SHP77 treated with DMSO at 0.1 percent for 48 hours (cell line): ENCODE measurements at places on chromosomes 12 and 14.
A peak's percentile ranks its signal among the peaks of the same experiment; 100 is the strongest.

DNA sequence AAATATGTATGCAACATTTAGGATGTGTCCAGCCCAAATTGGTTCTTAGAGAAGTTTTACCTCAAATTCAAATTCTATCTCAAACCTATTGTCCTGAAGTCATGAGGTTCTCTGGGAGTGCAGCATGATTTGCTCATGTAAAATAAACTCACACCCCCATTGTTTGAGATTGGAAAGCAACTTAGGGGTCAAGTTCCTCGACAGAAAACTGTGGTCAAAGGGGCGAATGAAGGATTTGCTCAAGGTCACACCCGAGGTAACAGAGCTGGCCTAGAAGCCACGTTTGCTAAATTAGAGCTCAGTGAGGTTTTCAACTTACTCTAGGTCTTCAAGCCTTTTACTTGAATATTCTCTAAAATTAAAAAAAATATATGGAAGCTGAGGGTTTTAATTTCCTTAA lies 197.7 kb upstream of the GZMB start:
- no peak for DNase-seq

DNA sequence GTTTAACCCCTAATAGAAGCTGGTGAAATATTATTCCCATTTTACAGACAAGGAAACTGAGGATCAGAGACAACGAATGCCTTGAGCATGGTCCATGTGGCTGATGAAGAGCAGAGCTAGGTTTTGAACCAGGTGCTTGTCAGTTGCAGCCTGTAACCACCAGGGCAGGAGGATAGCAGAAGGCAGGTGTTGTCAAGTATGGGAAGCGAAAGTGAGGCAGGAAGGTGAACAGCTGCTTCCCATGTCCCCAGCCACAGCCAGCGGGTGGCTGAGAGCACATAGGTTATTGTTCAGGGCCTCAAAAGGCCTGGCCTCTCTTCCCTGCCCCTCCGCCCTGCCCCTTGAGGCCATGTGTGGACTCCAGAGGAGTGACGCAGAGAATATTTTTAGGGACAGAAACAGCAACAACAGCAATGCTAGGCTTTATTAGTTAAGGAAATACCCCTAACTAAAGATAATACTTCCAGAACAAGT lies 39.6 kb downstream of the IQSEC3 start:
- DNase-seq, result peak; percentile 59

DNA sequence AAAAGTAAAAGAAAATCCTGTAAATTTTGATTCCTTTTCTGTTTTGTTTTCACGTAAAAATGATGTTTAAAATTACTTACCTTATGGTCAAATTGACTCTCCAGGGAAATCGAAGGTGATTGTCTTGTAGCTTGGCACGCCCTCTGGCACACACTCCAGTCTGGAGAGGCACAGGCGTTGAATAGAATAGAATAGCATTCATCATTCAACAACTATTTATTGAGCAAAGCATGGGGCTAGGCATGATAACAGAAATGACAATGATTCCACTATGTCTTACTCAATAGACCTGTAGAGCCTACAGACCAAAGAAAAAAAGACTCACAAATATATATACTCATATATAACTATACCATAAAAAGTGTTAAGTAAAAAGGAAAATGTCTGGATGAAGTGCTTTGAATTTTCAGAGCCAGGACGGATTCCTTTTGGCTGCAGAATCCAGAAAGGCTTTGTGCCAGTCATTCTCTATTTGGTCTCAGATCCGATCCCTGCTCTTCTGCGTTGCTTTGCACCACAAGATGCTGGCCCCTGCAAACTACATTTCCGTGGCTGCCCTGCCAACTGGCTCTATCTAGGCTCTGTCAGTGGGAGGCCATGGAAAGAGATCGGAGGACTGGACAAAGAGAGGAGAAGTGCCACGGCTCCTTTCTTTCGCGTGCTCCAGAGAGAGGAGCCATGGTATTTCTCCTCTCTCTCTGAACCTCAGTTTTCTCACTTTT lies 231.8 kb downstream of the CRADD start:
- DNase-seq, result no peak

GRCh38 chr14:55518391-55518790 lies 61.6 kb upstream of the KTN1 start:
- no peak for DNase-seq

DNA sequence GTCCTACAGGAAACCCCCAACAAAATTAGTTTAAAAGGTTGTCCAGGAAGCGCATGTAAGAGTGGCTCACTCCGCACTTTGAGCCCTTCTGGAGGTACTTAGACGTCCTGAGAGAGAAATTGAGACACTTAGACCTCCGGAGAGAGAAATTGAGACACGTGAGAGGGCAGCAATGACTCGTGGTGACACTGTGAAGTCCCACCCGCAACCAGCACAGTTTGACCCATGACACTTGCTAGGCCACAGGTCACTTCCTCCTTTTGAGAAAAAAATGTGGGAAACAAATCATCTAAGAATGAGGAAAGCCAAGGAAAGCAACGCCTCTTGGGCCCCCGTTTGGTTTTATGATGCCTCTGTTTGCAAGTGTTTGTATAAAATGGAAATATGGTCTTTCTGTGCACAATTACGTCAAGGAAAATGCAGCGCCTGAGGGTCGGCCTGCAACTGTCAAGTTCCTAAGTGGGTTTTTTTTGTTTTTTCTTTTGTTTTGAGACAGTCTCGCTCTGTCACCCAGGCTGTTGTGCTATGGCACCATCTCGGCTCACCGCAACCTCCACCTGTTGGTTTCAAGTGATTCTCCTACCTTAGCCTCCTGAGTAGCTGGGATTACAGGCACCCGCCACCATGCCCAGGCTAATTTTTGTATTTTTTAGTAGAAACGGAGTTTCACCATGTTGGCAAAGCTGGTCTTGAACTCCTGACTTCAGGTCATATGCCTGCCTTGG lies 13.6 kb upstream of the CDCA4 start:
- DNase-seq, result no peak

GRCh38 chr12:58888131-58888783 lies 32.0 kb downstream of the LRIG3 start:
- no peak for DNase-seq

DNA sequence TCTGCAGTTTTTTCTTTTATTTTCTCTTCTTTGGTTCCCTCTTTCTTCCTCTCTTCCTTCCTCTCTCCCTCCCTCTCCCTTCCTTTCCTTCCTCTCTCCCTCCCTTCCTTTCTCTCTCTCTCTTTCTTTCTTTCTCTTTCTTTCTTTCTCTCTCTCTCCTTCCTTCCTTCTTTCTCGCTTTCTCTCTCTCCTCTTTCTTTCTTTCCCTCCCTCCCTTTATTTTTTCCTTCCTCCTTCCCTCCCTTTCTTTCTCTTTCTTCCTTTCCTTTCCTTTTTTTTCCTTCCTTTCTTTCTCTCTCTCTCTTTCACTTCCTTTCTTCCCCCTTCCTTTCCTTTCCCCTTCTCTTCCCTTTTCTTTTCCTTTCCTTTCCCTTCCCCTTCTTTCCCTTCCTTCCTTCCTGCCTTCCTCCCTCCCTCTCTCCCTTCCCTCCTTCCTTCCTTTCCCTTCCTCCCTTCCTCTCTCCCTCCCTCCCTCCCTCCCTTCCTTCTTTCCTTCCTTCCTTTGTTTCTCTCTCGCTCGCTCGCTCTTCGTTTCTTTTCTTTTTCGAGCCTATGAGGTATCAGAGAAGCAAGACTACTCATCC lies 13.7 kb downstream of the CFAP54 start:
- DNase-seq, result no peak

DNA sequence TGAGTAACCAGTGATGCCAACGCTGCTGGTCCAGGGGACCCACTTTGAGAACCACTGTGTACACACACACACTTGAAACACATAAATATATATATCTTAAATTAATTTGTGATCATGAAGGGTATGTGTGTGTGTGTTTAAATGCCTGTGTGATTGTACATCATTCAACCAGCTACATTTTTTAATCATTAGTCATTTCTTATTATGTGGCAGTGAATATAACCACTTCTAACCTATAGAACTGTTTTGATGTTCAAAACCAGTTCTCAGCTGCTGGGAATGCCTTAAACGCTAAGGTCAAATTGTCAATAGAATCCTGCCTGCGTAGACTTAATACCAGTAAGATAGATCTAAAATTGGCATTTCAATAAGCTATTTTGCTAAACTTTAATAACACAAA lies 330.0 kb downstream of the SYT1 start:
- no peak for DNase-seq

DNA sequence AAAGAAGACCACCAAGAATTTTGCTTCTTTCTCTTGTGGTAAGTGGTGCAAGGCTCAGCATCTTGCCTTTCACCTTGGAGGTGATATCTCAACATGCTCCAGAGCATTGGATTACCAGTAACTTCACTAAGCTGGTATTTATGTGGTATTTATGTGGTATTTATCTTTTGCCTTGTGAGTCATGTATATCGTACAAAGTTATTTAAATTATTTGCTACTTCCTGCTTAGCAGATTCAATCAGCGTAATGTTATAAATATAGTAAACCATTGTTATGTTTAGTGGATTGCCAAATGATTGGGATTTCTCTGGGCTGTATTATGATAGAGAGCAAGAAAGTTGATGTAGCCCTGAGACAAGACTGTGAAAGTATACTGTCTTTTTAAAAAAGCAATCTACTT lies 366.4 kb downstream of the IPO8 start:
- no peak for DNase-seq

DNA sequence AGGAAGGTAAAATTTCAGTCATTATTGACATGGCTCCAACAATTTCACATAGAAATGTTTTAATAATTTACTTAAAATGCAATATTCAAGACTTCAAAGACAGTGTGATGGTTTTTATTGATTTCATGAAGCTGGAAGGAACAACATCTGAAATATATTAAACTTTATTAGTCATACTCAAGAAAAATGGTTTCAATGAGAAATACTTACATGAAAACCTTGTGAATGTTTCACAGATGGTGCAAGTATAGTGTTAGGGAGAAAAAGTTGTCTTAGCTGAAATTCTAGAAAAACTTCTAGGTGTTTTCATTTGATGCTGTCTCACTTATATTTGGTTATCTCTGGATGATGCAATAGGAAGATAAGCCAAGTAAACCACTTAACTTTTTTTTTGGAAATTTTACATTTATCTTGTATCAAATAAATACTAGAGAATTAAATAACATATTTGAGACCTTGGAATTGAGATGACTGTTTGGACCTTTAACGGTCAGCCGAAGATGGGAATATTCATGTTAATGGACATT lies 65.5 kb downstream of the PELI2 start:
- DNase-seq, result no peak

- no peak for DNase-seq
Measured at GRCh38 chr12:89927226-89927698, 218.6 kb upstream of the ATP2B1 start.

GRCh38 chr12:80316222-80316621 lies 127.8 kb upstream of the PTPRQ start:
- DNase-seq, result no peak

- no peak for DNase-seq
Measured at GRCh38 chr12:88194868-88195267, 52.8 kb downstream of the TMTC3 start.

DNA sequence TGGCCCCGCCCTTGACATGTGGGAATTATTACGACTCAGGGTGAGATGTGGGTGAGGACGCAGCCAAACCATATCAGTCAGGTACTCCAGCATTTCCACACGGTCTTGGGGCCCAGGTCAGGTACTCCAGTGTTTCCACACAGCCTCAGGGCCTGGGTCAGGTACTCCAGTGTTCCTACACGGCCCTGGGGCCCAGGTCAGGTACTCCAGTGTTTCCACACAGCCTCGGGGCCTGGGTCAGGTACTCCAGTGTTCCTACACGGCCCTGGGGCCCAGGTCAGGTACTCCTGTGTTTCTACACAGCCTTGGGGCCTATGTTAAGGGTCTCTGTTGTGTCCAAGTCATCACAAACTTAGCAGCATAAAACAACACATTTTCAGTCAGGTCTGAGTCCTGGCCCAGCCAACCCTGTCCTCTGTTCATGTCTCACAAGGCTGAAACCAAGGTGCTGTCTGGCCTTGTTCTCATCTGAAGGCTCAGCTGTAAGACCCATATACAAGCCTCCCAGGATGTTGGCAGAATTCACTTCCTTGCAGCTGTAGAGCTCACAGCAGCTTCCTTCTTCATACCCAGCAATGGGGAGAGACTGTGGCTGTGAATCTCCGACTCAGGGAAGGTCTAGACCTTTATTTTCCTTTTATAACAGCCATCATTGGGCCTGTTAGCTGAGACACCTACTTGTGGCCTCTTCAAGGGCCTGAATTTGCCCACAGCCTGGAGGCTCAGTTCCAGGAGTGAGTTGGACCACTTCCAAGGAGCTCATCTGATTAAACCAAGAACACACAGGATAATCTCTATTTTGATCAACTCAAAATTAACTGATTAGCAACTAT lies 107.6 kb upstream of the SFSWAP start:
- no peak for DNase-seq

- DNase-seq, result no peak
Measured at GRCh38 chr14:100620255-100621100, 33.3 kb upstream of the BEGAIN start.

DNA sequence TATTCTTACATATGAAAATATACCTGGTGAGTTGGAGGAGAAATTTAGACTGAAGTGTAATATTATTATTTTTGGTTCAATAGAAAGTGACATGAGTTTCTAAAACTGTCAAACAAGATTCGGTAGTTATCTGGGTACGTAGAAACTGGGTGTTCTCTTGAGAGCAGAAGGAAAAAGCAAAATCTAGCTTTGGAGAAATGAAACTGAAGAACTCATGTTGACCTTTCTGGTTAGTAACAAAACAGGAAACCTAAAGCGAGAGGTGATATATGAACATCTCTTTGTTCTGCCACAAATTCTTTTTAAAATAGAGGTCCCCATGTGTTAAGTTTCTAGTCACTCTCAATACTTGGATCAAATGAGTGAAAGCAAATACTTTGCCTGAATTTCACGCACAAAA lies 401.7 kb downstream of the TRHDE start:
- DNase-seq, result no peak

DNA sequence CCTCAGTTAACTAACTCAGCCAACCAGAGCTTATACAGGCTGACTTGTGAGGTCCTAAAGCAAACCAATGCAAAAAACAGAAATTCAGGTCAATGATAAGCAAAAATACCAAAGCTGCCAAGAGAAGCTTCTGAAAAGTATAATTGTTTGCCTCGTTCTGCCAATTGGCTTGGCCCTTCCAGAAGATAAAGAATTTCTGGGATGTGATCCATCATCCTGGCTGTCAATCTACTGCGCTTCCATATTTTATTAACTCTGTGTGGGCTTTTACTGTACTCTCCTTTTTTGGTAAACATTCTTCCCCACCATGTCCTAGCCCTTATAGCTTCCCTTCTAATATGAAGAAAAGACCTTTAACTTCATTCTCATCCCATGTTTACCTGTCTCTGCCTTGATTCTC lies 387.9 kb downstream of the TMEM117 start:
- no peak for DNase-seq
